MV-4-11 (cell line): ENCODE measurements at places on chromosomes 3 and 15.

DNA sequence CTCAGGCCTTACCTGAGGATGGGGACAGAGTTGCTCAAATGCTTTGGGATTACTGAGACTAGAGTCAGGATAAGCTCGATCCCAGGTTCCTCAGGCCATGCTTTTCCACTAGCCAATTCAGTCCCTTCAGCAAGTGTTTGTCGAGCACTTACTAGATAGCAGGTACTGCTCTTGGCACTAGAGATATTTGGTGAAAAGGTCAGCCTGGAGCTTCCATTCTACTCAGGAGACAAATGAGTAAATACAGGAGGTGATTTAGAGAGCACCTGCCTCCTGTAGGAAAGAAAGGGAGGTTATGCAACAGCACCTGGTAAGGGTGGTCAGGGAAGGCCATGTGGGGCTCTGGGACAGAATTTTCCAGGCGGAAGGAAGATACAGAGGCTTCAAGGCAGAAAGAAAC, 99.9 kb downstream of the CACNA1D start:
- no peak for DNase-seq

DNA sequence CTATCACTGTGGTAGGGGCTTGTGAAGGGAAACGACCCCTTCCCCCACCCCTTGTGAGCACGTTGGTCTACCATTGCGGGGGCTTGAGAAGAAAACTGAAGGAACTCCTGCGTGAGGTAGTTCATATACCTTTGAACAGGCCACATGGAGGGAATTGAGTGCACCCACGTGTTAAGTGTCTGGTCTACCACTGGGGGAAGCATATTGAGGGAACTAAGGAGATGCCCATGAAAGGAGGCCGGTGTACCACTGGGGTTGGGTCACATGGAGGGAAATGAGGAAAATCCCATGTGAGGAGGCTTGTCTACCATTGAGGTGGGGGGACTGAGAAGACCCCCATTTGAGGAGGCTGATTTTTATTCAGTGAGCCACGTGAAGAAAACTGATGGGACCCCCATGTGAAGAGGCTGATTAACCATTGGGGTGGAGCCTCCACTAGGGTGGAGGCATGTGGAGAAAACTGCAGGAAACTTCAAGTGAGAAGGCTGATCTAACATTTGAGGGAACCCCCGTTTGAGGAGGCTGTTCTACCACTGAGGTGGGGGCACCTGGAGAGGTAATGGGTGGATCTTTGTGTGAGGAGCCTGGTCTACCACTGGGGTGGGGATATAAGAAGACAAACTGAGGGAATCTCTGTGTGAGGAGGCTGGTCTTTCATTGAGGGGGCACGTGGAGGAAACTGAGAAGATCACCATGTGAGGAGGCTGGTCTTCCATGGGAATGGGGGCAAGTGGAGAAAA, 163.2 kb downstream of the FBLN2 start:
- no peak for DNase-seq

DNA sequence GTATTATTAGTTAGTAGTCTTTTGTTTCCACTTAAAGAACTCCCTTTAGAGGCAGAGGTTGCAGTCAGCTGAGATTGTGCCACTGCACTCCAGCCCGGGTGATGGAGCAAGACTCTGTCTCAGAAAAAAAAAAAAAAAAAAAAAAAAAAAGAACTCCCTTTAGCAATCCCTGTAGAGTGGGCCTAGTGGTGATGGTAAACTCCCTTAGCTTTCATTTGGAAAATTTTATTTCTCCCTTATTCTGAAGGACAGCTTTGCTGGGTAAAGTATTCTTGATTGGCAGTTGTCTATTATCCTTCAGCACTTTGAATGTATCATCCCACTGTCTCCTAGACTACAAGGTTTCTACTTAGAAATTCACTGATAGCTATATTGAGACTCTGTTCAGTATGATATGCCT, 46.0 kb downstream of the RPL39L start:
- peak; percentile 22 for DNase-seq

DNA sequence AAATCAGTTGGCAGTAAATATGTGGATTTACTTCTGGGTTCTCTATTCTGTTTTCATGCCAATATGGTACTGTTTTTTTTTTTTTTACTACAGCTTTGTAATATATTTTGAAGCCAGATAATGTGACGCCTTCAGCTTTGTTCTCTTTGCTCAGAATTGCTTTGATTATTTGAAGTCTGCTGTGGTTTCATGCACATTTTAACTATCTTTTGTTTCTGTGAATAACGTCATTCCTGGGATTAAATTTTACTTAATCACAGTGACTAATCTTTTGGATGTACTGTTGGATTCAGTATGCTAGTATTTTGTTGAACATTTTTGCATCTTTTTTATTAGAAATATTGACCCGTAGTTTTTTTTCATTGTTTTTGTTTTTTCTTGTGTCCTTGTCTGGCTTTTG, 576.5 kb downstream of the ZNF385D start:
- no peak for DNase-seq

DNA sequence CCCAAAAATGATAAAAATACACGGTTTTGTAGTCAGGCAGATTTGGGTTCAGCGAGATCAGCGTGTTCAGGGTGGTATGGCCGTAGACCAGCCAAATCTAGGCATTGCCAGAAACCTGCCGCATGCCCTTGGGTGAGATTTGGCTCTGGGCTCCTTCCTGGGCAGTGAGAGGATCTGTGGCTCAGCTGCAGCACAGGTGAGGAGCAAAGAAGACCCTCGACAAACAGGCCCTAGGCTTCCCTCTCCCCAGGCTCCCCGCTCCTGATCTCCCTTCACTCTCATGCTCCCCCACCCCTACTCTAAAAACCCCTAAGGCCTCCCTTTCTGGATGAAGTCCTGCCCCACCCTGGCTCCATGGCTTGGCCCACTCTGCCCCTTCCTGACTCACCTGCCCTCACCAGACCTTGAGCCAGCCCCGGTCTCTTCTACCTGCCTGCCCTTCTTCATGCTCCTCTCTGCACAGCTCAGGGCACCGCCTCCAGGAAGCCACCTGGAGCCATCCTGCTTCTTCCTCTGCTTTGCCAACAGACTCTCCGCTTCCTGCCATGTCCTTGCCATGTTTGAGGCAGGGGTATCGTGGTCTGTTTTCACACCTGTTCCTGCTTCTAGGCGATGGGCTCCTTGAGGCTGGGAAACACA, 88.1 kb downstream of the CORO2B start:
- no peak for DNase-seq

DNA sequence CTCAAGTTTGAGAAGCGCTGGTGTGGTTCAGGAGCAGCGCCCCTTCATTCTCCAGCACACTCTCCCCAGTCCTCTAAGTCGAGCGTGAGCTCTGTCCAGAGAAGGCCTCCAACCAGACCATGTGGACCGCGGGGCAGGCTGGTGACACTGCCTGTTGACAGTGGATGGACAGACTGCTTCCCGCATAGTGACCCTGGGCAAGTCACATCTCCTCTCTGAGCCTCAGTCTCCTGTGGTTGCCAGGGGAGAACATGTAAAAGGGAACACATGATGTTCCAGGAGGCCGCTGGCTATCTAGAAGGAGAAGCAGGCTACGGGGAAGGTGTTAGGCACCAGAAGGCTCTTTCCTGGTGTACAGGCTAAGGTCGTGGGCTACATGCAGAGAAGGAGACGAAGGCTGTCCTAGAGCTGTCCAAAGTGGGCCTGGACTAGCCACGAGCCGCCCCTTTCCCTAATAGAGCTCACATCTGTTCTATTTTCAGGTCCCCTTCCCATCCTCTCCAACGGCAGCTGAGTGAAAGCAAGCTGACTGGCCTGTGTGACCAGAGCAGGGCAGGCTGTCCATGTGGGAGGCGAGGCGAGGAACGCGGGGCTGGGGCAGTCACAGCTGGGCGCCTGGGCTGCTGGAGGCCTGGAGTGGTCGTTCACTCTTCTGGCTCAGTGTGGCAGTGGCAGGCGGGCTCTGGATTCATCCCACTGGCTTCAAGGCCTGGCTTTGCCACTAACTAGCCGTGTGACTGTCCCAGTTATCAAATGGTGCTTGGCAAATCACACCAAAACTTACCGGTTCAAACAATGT, 11.1 kb downstream of the ISG20 start:
- DNase-seq: no peak

- DNase-seq: no peak
These were observed 43.4 kb downstream of the IL1RAP start for GRCh38 chr3:190557296-190557695.

GRCh38 chr3:138184994-138185393, 2.1 kb upstream of the ARMC8 start:
- DNase-seq: no peak

- DNase-seq: no peak
These were observed 78.3 kb downstream of the ADAM10 start for GRCh38 chr15:58671186-58671585.

DNA sequence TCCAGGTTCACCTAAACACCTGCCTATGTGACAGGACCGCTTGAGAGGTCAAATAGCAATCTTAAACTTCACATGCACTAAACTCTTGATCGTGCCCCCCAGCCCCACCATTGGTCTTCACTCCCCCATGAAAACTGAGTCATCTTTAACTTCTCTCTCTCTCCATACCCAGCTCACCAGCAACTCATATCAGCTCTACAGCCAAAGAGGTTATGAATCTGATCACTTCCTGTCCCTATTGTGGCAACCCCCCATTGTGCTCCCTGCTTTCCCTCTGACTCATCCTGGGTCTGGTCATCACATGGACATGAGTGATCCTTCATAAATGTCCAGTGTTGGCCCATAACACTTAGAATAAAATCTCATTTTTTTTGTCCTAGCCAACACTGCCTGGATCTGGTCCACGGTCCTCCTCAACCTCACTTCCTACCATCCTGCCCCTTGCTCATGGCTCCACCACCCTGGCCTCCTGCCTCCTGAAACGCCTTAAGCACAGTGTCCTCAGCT, 103.4 kb upstream of the HACD2 start:
- peak; percentile 22 for DNase-seq

GRCh38 chr3:29520764-29521163, 239.9 kb downstream of the RBMS3 start:
- no peak for DNase-seq

DNA sequence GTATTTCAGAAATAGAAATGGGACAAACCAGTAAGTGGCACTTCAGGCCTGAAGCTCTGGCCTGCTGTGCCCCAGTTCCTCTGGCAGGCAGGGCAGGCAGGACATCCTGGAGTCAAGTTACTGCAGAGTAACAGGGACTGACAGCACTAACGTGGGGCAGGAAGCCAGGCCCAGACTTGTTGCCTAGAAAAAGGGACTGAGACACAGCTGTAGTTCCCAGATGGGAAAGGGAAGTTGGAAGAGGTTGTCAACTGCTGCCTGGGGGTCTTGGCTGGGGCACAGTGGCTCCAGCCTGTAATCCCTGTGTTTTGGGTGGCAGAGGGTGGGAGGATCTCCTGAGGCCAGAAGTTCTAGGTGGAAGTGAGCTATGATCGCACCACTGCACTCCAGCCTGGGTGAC, 171.9 kb downstream of the FMN1 start:
- no peak for DNase-seq

DNA sequence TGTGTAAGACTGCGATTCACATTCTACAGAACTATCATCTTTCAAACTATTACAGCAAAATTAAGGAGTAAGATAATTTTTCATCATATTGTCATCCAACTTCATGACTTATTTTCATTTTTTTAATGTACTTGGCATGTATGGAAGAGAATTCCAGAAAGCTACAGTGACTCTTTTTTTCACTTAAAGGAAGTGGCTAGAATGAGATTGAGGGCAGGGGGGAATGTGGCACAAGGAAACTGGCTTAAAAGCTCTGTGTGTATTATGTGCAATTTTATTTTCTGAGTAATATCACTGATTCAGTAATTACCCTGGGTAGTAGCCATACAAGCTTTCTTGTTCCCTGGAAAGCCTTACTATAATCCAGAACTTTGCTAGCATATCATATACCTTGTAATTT, 94.6 kb downstream of the FILIP1L start:
- DNase-seq: no peak

GRCh38 chr3:116833202-116833601, 123.6 kb downstream of the TUSC7 start:
- no peak for DNase-seq

GRCh38 chr3:17983106-17983505, 240.7 kb upstream of the TBC1D5 start:
- peak; percentile 100 for DNase-seq

GRCh38 chr3:15647611-15648167, 46.1 kb downstream of the BTD start:
- peak; percentile 98 for DNase-seq

DNA sequence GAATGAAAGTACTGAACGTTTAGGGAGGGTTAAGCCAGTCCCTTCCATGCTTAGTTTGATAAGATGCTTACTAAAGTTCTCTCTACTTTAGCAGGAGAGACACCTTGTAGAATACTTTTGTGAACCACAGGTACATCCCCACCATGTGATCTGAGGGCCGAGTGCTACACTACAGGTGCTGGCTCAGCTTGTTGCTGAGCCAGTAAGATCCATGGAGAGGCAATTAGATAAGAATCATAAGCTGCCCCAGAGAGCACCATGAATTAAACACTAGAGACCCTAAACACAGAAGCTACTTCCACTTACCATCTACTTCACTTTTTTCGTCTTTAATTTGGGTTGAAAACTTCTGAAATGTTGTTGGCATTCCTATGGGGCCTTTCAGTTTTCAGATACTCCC, 70.5 kb upstream of the GOLGA8B start:
- DNase-seq: no peak

DNA sequence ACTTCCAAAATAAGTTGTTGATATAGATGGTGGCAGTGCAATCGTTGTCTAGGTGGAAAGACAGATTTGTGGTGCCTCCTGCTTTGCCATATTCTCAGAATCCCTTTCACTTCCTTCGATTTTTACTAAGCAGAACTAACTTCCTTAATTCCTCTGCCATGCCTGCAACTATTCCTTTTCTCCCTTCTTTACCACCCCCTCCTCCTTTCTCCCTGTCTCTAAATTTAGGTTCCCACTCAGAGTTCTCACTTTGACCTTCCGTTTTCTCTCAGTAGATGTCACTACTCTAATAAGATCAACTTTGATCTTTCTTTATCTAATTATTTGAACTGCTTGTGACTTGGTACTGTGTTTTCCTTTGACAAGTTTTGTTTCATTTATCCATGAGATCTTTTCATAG, 351.2 kb downstream of the LPP start:
- DNase-seq: peak; percentile 13

DNA sequence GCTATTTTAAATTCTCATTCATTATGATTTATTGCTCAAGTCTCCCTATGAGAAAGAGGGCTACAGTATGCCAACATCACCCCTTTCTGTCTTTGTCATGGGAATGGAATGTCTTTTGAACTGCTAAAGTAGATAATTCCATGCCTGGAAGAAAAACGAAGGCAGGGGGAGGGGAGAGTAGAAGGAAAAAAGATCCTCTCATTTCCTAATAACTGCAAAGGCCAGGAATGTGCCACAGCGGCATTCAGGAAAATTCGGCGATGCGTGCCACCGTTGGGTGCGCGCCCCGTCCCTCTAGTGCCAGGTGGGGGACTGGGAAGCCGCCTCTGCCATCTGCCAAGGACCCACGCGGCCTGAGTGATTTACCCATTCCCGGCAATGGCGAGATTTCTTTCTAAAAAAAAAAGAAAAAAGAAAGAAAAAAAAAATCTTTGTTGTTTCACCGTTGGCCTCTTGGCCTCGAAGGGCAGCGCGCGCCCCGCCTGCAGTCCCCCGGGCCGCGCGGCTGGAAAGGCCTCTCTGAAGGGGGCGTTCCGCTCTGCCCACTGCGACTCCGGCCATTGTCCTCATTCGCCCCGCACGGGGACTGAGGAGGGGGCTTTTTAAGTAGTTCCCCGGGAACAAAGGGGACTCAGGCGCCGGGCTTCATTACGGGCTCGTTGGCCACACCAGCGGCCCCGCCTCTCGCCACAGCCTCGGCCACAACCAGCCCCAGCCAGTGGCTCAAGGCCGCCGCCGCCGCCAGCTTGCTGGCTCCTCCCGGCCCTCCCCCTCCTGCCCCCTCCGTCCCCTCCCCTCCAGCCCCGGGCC, 54.5 kb downstream of the CPN2 start:
- no peak for DNase-seq

GRCh38 chr15:101489237-101489598, 289 bp downstream of the PCSK6 start:
- no peak for DNase-seq
